ENCODE measurements at places on chromosomes 6 and 20.

DNA sequence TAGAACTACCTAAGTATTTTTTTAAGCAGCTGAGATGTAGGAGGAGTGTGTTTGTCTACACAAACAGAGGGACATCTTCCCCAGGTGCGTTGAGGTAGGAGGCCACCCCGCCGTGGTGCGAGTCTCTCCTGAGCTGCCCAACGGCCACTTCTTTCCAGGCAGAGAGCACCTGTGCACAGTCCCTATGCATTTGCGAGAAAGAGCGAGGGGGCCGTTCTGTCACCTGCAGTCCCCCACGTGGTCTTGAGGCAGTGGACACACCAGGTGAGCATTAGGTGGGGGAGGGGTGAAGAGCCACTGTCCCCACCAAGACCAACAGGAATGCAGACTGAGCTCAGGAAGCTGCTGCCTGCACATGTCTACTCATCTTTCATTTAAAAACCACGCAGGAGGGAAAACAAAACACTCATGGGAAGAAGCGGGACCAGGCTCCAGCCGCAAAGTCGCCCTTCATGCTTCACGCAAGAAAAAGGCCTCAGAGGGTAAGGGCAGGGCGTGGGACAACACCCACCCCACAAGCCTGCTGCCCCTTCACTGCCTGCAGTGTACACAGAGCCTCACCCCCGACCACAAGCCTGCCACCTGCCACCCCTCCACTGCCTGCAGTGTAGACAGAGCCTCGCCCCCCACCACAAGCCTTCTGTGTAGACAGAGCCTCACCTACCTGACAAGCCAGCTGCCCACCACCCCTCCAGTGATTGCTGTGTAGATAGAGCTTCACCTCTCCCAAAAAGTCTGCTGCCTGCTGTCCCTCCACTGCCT lies 142.0 kb downstream of the DLL1 start:
- no peak for DNase-seq

DNA sequence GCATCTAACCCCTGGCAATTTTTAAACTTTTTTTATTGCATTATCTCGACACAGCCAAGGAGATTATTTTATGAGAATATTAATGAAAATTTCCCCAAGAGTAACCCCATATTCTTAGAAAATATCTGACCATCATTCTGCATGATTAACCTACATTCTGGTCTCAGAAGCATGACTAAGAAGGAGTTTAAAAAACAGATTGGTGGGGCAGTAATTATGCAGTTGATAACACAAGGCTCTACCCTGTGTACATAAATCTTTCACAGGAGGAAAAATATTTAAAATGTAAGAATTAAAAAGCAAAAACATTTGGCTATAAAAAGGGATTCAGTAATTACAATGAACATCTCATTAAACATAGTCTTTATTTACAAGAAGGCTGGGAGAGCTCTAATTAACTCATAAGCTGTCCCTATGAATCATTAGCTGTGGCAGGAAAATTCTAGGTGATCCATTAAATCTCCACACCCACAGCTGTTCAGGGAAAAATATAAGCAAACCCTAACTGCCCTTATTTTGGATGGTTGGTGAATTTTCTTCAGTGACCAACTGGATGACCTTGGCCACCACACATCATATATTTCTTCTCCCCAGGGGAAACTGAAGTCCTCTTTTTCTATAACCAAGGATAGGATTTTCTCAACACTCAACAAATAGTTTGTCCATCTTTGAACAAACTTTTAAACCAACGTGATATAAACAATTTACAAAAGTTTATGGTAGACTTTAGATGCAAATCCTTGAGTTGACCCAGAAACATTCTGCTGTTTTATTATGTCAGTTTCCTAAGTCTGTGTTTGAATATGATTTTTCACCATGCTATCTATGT lies 59.5 kb downstream of the PDE7B start:
- DNase-seq: no peak

- no peak for DNase-seq
Measured at GRCh38 chr6:53770780-53771249, 24.0 kb upstream of the LRRC1 start.

DNA sequence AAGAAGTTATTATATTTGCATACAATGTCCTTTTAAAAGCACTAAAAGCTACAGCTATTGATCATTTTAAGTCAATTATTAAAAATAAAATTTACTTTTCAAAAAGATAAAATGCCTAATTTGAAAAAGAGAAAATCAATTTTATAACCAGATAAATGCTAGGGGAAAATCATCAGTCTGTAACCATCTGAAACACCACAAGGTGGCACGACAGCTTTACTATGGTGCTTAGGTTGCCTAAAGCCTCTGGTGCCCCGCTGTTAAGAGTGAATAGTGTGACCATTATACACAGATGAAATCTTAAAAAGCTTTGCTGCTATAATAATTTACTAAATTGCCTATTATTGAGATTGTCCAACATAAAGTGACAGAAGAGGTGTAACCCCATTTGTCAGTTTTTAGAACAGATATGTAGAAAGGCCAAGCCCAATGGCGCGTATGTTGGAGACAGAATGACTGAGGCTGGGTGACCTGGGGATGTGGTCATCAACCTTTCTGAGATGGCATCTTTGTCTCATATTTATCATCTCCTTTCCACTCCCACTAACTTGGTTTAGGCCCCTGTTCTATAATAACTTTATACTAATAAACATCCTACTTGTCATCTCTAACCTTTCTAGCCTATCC lies 100.8 kb downstream of the MOXD1 start:
- DNase-seq: no peak

GRCh38 chr6:7252390-7252789 lies 60.6 kb downstream of the SSR1 start:
- no peak for DNase-seq

- DNase-seq: no peak
Measured at GRCh38 chr6:75396005-75396800, 97.4 kb downstream of the FILIP1 start.

GRCh38 chr20:59146780-59147565 lies 16.6 kb upstream of the ZNF831 start:
- no peak for DNase-seq

DNA sequence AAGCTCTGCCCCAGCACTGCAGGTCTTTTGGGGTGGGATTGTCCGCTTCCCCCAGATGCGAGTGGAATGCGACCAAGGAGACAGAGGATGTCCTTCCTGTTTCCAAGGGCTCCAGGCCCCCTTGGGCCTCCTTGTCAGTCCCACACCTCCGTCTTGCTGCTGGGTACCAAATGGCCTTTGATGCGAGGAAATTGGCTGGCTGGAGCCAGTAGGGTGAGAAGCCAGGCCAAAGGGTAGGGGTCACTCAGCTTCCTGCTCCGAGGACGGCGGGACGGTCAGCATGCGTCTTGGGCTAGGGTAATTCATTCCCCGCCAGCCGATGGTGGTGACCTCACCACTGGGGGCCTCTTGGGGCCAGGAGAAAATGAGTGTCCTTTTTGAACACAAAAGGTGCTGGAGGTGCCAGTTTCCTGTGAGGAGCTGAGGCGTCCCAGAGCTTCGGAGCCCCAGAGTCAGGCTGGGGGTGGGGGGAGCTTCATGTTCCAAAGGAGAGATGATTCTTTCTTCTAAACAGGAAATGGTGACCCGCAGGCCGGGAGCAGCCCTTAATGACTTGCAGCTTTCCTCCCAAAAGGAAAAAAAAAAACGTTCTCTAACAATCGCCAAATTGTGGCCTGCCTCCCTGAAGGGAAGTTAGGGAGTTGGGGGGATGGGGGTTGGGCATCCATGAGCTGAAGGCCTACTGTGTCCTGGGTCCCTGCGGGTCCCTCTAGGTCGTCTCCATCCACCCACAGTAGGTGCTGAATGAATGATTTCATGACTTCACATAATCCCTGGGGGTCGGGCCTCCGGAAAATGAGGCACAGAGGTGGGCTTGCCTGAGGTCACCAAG lies 6.7 kb downstream of the SNAI1 start:
- no peak for DNase-seq

- DNase-seq: no peak
Measured at GRCh38 chr6:35550437-35550836, 37.7 kb upstream of the TULP1 start.

DNA sequence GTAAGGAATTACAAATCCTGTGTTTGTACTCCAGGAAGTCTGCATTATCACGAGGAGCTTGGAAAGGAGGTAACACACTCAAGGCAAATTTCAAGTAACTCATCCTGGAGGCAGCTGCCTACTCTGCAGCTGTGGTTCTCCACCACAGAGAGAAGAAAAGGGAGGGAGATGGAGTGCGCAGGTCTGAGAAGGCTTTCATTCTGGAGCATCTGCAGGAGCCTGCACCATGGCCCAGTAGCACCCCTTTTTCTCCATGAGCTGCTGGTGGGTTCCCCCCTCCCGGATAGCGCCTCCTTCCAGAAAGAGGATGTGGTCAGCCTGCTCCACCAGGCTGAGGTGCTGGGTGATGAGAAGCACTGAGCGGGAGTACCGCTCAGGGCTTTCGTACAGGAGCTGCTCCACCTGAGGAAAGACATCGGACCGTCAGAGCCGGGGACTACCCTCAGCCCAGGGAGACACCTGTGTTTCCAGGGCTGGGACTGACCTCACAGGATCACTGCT lies 1.6 kb upstream of the PSMB8 start:
- peak; percentile 28 for DNase-seq

- no peak for DNase-seq
Measured at GRCh38 chr6:10449751-10450150, 34.9 kb upstream of the TFAP2A start.

- DNase-seq: no peak
Measured at GRCh38 chr20:47859278-47859677, 74.0 kb upstream of the SULF2 start.

DNA sequence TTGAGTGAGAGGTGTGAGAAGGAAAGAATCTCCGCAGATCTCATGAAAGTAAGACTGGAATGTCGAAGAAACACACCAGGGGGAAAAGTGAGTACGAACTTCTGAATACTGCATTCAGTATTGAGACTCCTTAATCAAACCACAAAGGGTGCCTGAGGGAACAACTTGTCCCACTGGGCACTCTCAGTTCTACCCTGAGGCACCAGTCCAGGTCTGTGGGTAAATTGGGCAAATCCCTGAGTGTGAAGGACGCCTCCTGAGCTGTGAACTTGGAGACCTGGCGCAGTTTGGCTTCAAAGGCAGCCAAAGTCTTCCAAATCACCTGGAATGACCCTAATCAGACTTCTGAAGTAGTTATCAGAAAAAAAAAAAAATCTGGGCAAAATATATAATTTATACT lies 329.7 kb downstream of the BTBD9 start:
- no peak for DNase-seq

- peak; percentile 33 for DNase-seq
Measured at GRCh38 chr20:18276821-18277220, 11.5 kb upstream of the ZNF133 start.

- DNase-seq: no peak
Measured at GRCh38 chr6:163263998-163264661, 150.4 kb upstream of the QKI start.

- DNase-seq: no peak
Measured at GRCh38 chr6:84657486-84657885, 106.9 kb downstream of the TBX18 start.

- no peak for DNase-seq
Measured at GRCh38 chr6:10463491-10464481, 48.9 kb upstream of the TFAP2A start.

- peak; percentile 47 for DNase-seq
Measured at GRCh38 chr20:41133709-41134361, 3.5 kb upstream of the PLCG1 start.
